ENCODE measurements at places on chromosomes 5 and 9.

GRCh38 chr9:95211028-95211427 lies 106.5 kb downstream of the FANCC start:
- no peak for DNase-seq

GRCh38 chr5:133794771-133795415 lies 173.5 kb downstream of the C5orf15 start:
- DNase-seq = no peak

GRCh38 chr9:124282442-124283227 lies 24.9 kb downstream of the NEK6 start:
- no peak for DNase-seq

DNA sequence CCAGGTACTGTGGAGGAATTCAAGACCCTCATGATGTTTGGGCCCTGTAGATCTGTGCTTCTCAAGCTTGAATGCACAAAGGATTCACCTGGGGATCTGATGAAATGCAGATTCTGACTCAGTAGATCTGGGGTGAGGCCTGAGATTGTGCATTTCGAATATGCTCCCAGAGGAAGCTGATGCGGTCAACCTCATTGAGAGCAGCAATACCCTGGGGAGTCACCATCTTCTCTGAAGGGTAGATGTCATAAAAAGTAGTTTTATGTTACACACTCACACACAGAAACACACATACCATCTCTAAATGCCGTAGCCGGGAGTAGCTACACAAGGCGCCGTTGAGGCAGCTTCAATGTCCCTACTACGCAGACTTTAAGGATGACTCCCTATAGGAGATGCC lies 55.8 kb upstream of the CPEB4 start:
- no peak for DNase-seq

DNA sequence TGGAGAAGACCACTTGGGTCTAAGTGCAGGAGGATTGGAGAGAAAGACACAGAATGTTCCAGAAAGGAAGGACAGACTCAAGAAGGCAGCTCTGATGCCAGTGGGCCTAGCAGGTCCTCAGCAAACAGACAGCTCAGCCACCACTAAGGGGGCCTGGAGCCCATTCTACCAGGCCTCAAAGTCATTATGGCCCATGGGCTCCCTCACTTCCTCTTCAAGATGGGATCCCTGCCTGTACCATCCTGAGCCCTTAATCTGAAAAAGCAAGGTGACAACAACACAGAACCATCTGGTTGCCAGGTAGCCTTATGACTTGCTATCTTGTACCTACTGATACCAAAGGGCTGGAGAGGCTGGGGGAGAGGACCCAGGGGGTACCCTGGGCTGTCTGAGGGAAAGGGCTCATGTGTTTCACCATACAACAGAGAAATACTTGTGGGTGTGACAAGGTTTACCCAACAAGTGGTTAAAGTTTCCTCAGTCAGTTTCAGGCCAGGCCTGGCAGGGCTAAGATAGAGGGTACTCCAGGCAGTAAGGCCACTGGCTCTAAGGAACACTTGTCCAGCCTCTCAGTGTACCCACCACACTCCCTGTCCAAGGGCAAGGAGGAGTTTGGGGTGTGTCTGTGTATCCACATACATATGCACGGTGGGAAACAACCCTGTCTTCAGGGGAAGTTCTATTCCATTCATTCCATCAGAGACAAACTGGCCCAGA lies 30.7 kb downstream of the TCF7 start:
- DNase-seq = no peak

DNA sequence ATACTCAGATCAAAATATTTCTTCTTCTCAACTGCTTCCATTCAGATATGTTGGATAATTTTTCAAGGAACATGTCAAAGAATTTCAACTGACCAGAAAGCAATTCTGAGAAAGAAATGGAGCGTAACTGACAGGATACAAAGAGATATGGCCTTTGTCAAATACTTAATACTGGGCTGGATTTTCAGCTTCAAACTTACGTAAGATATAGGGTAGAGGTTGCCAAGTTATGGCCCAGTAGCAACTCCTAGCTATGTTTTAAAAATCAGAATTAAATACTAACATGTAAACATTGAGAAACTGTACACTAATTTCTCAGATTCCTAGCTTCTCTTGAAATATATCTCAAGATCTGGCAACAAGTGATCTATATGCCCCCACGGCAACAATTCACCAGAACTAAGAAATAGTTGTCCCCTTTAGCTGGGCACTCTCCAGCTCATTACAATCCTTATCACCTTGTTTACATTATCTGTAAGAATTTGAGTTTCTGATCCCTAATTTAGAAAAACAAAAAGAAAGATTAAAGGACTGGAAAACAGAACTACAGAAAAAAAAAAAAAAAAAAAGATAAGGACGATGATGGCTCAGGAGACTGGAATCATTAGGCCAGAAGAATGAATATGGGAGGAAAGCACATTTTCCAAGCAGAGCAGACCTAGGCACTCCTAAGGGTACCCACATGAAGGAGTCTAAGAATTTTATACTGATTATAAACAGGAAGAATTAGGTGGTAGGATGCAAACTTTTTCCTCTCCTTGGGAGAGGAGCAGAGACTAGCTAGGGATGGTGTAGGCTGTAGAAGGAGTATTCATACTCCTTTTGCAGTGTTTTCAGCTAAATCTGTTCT lies 23.0 kb downstream of the INIP start:
- no peak for DNase-seq

GRCh38 chr5:180093651-180094382 lies 22.3 kb upstream of the RNF130 start:
- no peak for DNase-seq

DNA sequence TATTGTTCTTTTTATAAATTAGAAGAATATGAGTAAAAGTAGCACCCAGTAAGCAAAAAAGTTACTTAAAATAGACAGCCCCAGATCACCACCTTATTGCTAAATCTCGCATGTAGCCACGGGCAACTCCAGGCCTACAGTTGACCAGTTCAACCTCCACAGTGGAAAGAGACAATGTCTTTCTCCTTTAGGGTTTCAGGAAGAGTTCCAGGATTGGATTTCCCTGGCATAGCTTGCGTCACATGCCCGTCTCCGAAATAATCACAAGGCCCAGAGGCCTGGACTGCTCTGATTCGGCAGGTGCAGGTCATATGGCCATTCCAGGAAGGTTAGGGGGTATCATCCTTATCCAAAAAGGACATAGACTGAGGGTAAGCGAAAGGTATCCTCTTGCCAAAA lies 9.9 kb upstream of the PFDN1 start:
- DNase-seq = no peak

DNA sequence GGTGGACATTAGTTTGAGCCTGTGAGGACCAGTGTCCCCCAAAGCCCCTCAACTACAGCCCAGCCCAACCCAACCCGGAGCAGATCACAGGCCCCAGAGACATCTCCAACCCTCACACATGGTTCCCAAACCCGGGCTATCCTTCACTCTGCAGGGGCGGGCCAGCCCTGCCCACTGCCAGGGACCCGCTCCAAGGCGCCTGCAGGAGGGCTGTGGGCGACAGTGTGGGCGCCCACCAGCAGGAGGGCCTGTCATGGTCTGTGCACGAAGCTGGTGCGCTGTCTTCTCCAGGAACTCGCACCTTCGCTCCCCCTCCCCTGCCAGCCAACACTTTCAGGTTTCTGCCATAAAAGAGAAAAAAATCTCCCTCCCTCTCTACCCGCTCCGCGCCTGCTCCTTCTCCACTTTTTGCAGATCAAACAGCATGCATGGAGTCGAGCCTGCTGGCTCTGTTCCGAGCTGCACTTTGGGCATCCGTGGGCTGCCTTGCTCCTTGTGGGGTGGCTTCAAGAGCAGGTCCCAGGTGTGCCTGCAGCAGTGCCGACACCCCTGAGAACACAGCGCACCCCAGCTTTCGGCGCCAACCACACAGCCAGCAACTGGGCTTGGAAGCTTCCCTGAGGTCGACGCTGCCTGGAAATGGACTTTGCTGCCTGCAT lies 133.7 kb upstream of the PPP1R26 start:
- no peak for DNase-seq

- no peak for DNase-seq
Observed at GRCh38 chr5:74394916-74395880, 245.3 kb downstream of the ENC1 start.

DNA sequence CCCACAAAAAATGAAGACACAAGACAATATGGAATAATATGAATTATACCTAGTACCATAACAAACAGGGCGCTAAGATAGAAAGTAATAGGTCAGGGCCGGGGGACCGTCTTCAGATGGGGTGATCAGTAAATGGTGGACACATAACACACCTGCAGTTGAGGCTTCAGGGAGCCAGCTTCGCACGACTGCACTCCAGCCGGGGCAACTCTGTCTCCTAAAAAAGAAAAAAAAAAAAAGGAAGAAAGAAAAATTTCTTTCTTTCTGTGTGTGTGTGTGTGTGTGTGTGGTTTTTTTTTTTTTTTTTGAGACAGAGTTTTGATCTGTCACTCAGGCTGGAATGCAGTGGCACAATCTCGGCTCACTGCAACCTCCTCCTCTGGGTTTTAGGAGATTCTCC lies 75.0 kb upstream of the HSPA9 start:
- DNase-seq = no peak

DNA sequence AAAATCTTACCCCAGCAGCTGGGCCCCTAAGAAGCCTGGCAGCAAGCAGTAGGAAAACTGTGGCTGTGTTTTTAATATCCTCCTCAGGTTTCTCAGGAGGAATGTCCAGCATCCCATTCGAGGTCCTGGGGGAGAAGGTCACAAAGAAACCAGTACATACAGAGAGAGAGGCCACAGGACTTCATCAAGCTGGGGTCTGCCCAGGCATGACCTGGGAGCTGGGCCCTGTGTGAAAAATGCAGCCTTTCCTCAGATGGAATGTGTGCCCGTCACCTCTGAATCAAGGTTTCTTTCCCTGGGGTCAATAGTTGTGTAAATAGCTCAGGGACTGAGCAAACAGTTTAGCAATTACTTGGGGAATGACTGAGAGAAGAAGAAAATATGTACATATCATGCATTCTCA lies 33.9 kb upstream of the RAD23B start:
- DNase-seq = no peak
